T-helper 17 cell (primary cell): ENCODE measurements at places on chromosomes 6 and 20.

DNA sequence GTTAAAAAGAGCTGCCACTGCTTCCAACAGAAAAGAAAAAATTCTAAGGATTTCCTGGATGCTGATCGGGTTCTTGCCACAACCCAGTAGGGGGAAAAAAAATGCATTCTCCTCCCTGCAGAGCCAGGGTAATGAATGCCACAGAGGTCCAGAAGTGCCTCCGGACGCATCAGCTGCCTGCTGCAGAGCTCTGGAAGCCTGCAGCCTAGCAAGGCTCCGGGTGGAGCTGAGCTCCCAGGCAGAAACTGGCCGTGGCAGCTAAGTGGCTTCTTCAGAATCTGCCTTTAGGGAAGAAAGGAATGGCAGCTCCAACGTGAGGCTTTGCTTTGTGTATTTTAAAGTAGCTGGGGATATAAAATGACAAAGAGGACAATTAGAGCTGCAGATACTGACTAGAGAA, 155.0 kb downstream of the CFAP61 start:
- H3K36me3 ChIP-seq, result no peaks in the 10 kb centered on the region
- H3K27ac ChIP-seq, result no peak overlapping the region
- no peak overlapping the region for H3K4me3 ChIP-seq
- no peak for DNase-seq

- no peaks in the 10 kb centered on the region for H3K36me3 ChIP-seq
- H3K4me3 ChIP-seq, result no peak overlapping the region
- H3K27me3 ChIP-seq, result peaks cover 9% of the 10 kb centered on the region
Observed at GRCh38 chr20:62539198-62540045, 63.6 kb upstream of the GATA5 start.

- H3K4me1 ChIP-seq, result peaks cover 28% of the 10 kb centered on the region
- H3K36me3 ChIP-seq, result peaks cover 2% of the 10 kb centered on the region
- DNase-seq, result no peak
- peak overlapping the region; percentile 94 for H3K27ac ChIP-seq
Observed at GRCh38 chr6:82246802-82247504, 591 bp downstream of the IBTK start.

GRCh38 chr20:23077277-23077676, 8.8 kb downstream of the CD93 start:
- no peaks in the 10 kb centered on the region for H3K36me3 ChIP-seq
- H3K4me3 ChIP-seq, result no peak overlapping the region
- H3K27me3 ChIP-seq, result peaks cover 5% of the 10 kb centered on the region

DNA sequence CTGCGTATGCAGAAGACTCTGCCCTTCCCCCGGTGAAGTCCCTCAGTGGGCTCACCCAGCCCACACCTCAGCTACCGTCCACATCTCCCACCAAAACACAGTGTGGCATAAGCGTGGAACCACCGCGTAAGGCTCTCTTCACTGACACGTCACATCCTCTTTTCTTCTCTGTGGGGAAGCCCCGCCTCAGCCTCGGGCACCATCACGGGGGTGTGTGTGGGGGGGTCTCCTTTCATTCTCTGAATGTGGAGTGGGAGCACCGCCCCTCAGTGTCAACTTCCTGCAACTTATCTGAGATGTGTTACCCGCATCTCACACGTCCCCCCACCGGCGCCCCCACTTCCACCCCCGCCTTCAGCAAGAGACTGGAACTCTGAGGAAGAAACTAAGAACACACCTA, 388.4 kb upstream of the JARID2 start:
- no peaks in the 10 kb centered on the region for H3K27me3 ChIP-seq
- peaks cover 16% of the 10 kb centered on the region for H3K4me1 ChIP-seq
- peak overlapping the region; percentile 84 for H3K4me3 ChIP-seq
- DNase-seq, result peak; percentile 18
